ENCODE measurements at places on chromosomes 13 and 19.

- no peak for DNase-seq
Observed at GRCh38 chr19:35000647-35001501, 751 bp downstream of the GRAMD1A start.

DNA sequence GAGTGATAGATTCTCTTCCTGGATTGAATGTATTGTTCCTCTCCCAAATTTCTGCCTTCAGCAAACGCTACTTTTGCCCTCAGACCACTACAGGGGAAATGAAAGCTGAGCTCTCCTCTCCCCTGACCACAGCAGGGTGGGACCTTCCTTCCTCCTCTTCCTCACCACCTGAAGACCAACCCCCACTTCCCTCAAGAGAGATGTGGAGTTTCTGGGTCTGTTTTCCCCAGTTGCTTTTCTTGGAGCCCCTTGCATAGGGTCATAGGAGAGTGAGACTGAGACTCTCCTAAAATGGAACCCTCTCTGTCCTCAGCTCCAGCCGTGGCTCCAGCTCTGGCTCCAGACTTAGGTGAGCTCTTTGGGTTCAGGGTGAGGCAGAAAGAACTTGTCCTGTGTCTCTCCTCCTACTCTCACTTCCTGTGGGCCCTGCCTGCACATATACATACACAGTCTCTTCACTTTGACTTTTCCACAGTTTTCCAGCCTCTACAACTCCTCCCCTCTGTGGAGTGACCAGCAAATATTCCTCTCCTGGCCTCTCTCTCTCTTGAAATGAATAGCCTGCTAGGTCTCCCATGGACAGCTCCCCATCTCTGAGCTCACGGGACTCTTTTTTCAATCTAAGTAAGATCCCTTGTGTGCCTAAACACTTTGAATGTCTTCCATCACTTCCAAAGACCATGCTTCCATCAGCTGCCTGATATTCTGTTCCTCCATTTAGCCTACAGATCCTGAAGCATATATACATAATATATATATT, 19.2 kb upstream of the ZNF175 start:
- DNase-seq, result no peak

DNA sequence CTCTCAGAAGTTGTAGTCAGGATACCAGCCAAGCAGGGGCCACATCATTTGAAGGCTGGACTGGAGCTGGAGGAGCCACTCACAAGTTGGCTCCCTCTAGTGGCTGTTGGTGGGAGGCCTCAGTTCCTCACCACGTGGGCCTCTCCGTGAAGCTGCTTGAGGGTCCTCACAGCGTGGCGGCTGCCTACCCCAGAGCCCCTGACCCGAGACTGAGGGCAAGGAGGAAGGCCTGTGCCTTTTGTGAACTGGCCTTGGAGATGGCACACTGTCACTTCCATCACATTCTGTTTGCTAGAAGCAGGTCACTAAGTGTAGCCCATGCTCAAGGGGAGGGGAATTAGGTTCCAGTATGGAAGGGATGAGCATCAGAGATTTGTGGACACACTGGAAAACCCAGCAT, 14.6 kb downstream of the GNA11 start:
- DNase-seq, result peak; percentile 50

GRCh38 chr19:33394723-33395560, 21.4 kb downstream of the CEBPG start:
- DNase-seq, result no peak

DNA sequence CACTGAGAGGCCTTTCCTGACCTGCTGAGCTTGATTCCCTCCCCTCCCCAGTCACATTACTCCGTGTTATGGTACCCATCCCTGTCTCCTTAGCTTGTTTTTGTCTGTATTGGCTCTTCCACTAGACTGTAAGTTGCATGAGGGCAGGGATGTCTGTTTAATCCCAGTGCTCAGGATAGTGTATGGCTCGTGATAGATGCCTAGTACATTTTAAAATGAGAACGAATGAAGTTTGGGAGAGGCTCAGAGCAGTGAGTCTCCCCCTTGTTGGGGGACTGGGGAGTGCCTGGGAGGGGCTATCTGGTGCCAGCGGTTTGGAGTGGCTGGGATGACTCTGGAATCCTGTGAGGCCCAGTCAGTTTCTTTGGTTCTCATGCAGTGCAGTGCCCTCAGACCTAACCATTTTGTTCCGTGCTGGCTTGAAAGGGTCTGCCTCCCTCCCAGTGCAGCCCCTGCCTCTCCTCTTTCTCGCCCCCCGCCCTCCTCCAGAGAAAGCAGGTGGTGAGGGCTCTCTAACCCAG, 35.5 kb downstream of the ACTN4 start:
- DNase-seq, result no peak

GRCh38 chr19:37986048-37986750, 79.2 kb downstream of the SIPA1L3 start:
- no peak for DNase-seq

GRCh38 chr19:17210296-17210695, 4.9 kb upstream of the USE1 start:
- DNase-seq, result no peak

DNA sequence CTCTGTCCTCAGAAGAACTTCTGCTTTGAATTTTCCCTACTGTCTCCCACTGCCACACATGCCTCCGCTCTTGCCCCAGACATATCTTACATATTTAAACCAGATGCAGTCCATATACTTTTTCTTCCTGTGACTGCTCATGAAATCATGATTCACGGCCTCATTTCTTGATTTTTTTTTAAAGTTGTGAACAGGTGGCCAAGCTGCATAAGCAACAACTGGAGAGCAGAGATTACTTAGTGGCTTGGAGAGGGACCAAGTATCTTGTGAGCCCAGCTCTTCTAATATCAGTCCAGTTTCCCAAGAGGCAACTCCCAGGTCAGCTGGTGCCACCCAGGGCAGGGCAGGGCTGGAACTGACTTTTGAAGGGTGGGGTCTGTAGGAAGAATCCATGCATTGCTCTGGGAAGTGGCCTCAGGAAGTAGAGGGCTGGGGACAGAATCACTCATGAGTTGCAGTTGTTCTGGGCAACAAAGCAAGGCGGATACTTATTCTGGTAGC, 152.4 kb downstream of the LMO7 start:
- DNase-seq, result no peak

GRCh38 chr19:31423896-31424295, 74.7 kb upstream of the TSHZ3 start:
- no peak for DNase-seq

DNA sequence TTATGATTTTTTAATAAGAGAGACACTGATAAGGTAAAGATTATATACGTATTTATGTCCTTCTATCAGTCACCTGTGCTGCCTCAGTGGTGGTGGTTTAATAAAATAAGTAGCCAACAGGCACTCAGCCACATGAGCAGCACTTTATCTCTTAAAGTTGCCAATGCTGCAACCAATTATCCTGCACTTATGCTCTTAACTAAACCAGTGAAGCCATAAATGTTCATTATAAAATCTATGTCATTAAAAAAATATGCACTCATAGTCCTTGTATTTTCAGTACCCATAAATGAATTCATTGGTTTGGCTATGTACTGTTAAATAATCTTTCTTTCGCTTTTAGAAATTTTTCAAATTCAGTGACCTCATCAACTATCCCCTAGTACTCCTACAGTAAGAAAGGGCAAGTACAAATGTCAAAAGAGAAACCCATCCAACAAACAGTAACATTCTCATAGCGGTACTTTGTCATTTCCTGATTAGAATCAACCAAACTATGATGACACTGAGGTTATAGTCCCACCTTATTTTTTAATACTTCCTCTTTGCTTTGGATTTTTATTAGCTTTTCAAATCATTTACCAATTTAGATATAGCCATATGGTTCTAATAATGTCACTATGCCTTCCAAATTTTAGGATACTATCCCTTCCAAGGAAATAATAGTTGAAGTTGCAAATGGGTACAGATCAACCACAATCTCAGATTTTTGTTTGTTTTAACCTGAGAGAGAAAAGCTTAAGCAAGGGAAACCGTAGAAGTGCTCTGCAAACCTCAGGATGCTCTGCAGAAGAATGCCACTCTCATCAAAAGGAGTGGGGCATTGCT, 190.9 kb downstream of the KLF12 start:
- no peak for DNase-seq

GRCh38 chr13:43390619-43391018, 367.2 kb downstream of the DNAJC15 start:
- DNase-seq, result no peak

DNA sequence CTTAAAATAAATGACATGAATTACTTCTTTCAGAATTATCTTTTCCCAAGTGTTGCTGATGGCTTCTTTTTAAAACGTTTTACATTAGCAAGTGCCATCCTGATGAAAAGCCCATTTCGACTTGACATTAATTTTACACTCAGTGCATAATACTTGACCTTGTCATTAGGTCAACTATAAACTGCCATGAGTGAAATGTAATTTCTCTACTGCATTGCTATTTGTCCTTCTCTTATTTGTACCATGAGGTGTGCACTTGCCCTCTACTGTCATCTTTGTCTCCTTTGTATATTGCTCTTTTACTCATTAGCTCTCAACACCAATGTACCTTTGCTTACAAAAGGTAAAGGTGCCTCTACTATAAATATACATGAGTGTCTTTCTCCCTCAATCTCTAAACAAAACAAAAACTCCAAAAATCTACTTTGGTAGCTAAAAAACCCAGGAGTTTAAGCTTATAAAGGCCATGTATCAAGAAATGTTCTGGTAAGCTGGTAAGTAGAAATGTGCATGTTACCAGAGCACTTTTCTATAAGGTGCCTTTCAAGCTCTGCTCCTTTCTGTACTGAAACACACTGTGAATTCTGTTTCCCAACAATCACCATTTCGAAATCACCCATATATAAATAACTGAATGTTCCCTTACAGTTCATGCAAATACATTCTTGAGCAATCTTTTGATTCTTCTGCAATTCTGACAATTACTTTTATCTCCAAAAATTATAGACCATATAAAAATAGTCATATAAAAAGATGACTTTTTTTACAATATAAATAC, 351.4 kb downstream of the SLITRK5 start:
- DNase-seq, result no peak

- no peak for DNase-seq
Observed at GRCh38 chr19:46993622-46994021, 26.0 kb upstream of the NPAS1 start.

- DNase-seq, result no peak
Observed at GRCh38 chr19:4172861-4173473, 9.4 kb downstream of the SIRT6 start.

DNA sequence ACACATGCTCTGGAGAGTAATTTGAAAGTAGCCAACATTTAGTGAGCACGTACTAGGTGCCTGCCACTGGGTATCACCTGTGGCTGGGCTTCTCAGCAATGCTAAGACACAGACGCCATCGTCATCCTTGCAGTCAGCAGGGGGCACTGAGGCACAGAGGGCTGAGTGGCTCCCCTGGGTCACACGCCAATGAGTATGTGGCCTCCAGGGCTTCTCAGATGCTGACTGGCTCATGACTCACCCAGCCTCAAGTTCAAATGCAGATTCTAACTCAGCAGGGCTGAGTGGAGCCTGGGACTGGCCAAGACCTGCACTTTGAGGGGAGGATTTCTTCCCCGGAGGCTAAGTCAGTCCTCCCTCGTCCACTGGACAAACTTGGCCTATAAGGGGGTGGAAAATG, 115.1 kb upstream of the CACNA1A start:
- DNase-seq, result no peak

DNA sequence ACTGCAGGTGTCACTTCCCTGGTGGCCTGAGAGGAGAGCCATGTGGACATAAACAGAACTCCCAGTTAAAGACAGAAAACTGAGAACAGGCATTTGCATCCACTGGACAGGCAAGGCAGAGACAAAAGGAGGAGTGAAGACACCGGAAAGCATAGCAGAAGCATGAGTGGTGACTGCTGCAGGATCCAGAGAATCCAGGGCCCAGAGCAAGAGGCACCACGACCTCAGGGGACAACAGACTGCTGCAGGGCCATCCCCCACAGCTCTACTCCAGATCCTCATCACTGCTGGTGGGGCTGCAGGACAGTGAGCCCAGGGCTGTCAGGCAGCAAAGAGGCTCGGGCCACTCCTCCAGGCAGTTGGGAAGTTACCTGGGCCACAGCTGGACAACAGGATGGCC, 14.5 kb upstream of the ISYNA1 start:
- no peak for DNase-seq

DNA sequence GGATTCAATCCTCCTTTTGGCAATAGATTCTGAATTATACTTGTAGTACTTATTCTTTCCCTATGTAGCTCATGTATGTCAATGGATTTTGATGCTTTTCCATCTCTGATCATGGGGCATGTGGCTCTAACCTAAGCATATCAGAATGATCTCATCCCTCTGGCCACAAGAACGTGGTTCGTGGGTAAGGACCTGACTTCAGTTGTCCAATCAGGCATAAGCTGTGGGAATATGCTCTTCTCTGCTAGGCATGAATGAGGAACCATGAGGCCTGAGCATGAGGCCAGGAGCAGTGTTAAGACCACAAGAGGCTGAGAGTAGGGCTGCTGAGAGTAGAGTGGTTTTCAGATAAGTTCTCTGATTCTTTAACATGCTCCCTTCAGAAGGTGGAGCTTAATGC, 292.4 kb upstream of the TSHZ3 start:
- DNase-seq, result no peak

DNA sequence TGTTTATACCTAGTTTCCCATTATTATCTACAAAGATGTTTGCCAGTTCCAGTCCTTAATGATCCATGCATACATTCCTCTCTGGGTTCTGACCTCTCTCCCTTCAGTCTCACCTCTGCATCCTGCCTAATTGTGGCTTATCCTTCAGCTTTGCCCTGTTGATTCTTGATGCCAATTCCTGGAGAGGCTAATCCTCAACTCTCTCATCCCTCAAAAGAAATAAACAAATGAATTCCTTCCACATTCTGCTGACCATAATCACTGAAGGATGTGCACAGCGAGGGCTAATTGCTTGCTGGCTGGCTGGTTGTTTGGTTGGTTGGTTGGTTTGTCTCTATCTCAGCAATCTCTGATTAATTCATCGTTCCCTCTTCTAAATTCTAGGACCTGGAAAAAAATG, 113.8 kb downstream of the IRS2 start:
- DNase-seq, result no peak

DNA sequence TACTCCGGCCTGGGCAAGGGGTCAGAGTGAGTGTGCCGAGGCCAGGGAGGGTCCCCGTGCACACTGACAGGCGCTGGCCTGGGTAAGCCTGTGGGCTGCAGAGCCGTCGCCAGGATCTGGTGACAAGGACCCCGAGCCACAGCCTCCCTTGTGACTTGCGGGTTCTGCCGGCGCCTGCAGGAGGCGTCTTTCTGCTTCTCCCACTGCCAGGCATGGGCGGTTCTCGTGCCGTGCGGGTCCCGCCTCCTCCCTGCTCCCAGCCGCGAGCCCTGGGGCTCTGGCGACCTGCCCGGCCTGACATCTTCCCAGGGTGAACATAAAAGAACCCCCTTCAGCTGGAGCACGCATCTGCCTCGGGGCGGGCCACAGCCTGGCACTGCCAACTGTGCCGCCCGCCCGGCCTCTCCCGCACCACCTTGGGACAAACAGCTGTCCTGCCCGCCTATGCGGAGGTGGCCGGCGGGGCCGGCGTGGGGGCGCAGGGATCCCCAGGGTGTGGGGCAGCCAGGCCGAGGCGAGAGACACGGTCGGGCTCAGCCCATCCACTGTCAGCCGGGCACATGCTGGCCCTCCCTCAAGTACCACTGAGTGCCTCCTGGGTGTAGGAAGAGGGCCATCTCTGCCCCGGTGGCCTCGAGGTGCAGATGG, 1.5 kb upstream of the HCN2 start:
- DNase-seq, result peak; percentile 93

- DNase-seq, result no peak
Observed at GRCh38 chr13:40996426-40997092, 22.6 kb downstream of the ELF1 start.

- no peak for DNase-seq
Observed at GRCh38 chr19:38736413-38737280, 7.6 kb downstream of the CAPN12 start.

GRCh38 chr19:46533078-46533620, 37.5 kb upstream of the PNMA8B start:
- peak; percentile 77 for DNase-seq
